ENCODE measurements at places on chromosomes 5 and 9. TPM values are rescaled to one million over a fixed set of nuclear protein-coding genes. Genes with fewer than 3 reads are reported as not detected.

GRCh38 chr5:151953833-151954232 lies 29.2 kb upstream of the GLRA1 start:
- no peak for DNase-seq

GRCh38 chr5:59835800-59836199 lies 57.7 kb downstream of the PDE4D start:
- no peak for DNase-seq

DNA sequence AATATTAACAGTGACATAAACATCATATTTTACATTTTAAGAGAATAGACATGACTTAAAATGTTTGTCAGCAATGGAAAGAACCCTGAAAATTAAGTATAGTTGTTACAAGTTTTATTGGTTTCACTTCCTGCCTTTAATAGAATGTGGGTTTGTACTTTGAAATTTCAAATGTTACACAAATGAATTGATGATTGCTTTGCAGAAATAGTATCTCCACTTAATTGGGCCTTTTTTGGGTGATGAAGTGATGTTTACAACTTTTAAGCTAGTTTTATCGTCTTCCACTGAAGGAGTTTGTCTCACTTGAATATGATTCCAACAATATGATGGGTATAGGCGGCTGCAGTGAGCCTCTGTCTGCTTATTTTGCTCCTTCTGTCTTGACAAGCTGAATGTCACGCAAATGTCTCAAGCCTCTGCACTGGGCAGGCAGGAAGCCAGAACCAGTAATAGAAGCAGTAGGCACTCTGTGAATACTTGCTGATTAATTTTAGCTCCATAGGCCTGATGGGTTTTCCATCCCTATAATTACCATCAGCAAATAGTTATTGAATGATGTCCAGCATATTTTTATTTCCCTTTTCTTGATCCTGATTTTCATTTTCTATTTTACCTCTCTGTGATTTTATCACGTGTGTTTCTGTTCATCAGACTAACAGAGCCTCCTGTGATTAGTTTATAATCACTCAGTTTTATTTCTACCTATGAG lies 10.6 kb upstream of the NR3C1 start:
- peak; percentile 61 for DNase-seq

DNA sequence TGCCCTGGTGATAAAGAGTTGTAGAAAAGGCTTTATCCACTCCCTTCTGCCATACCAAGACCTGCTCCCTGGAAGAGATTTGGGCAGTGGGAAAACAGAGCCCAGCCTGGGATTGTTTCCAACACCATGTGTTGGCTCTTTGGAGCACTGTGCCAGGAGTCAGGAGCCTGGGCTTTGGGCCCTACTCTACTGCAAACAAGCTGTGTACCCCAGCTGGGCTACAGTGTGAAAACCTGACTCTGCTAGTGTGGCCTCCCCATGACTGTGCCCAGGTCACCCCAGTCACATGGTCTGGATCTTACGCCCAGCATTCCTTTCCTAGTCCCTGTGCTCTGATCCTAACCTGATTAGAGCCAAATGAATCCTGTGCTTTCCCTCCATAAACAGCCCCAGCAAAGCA lies 39.3 kb upstream of the SHB start:
- no peak for DNase-seq

DNA sequence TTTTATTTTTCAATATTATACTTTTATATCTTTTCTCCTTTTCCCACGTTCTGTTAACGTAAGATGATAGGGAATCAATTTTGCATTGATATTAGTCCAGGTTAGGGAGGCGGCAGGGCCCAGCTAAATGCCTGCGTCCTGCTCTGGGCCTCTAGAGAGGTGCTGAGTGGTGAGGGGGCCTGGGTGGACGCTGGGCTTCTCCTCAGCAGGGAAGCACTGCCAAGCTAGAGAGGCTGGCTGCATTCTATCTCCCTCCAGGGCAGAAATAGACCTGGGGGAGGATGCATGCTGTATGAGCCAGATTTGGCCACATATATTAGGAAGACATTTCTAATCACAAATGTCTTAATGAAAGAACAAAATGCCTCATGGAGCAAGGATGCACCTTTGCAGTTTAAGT lies 43.6 kb upstream of the NKX2-5 start:
- DNase-seq = no peak

DNA sequence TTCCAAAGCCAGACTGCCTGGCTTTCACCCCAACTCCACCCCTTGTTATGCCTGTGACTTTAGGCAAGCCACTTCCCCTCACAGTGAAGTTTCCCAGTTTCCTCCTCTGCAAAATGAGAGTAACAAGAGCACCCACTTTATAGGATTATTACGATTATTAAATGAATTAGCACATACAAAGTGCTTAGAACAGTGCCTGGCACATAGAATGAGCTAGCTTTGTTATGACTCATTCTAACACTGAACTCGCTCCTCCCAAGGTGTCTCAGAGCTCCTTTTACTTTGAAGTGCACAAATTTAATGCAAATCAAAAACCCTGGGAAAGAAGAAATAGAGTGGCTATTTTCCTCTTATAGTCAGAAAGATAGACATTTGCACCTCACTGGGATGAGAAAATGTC lies 34.3 kb downstream of the DNAH5 start:
- DNase-seq = no peak

DNA sequence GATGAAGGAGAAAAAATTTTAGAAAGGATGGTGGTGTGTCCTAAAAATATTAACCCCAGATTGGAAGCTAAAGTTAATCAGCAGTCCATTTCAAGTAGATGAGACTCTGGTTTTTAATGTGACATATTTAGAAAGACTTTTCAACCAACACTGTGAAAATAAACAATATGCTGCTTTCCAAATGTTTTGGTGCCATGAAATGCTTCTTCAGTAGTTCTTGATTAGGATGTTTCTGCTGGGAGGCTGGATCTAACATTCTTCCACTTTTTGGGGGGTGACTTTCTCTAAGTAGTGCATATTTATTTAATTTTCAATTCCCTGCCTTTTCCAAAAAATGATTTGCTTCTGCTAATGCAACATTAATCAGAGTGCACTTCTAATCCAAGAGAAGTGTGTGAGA lies 593.3 kb upstream of the DMAC1 start:
- DNase-seq = no peak

DNA sequence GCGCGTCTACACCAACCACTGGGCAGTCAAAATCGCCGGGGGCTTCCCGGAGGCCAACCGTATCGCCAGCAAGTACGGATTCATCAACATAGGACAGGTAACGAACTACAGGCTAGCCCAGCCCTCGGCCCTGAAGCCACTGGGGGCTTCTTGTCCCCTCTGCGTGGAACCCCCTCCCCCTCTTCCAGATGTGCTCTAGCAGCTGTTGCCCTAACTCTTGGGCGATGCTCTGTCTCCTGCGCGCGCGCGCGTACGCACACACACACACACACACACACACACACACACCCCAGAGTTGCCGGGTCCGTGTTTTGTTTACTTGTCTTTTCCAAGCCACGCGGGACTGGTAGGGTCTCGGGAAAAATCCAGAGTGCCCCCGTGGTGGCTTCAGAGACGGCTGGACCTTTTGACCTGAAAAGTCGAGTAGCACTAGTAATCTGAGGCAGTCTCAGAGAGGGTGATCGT lies 836 bp downstream of the PCSK5 start:
- no peak for DNase-seq

- DNase-seq = no peak
Observed at GRCh38 chr9:133115604-133116345, 5.3 kb downstream of the RALGDS start.

DNA sequence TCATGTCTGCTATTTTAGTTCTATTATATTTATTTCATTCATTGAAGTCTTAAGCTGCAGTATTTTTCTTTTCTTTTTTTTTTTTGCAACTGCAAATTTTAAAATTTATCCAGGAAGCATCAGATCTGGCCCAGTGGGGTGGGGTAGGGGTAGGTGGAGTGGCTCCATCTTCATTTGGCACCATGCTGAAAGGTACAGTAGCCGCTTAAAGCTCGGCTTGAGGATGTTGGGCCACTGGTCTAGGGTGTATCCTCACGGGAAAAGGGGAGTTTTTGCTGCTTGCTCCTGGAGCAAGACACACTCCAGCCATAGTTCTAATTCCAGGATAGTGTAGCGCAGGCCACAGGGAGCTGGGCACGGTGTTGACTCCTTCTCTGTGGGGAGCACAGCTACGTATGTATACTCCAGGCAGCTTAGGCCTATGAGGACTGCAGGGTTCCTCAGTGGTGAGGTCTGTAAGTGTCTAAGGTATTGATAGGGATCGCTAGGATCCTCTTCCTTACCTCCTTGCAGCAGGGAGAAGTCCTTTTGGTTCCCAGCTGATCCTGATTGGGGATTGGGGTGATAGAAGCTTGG lies 22.7 kb downstream of the RCL1 start:
- no peak for DNase-seq

- DNase-seq = no peak
Observed at GRCh38 chr9:86481466-86481865, 127.3 kb upstream of the TUT7 start.

GRCh38 chr9:85347541-85347940 lies 394.2 kb downstream of the AGTPBP1 start:
- DNase-seq = no peak

- no peak for DNase-seq
Observed at GRCh38 chr9:124761710-124762109, 9.4 kb downstream of the NR6A1 start.

- peak; percentile 57 for DNase-seq
Observed at GRCh38 chr5:78896132-78896531, 89.0 kb downstream of the ARSB start.

GRCh38 chr9:99015448-99015847 lies 71.7 kb downstream of the COL15A1 start:
- DNase-seq = no peak

GRCh38 chr5:852431-853401 lies 1.9 kb upstream of the ZDHHC11 start:
- DNase-seq = no peak

DNA sequence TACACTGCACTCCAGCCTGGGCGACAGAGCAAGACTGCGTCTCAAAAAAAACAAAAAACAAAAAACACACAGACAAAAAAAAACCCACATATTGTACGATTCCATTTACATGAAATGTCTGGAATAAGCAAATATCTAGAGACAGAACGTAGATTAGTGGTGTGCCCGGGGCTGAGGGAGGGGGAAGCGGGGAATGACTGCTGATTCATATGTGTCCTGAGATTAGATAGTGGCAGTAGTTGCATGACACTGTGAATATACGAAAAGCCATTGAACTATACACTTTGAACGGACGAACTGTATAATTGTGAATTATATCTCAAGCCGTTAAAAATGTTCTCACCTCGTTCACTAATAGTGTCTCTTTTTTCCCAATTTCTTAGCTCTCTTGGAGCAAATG lies 23.9 kb downstream of the FGF1 start:
- DNase-seq = no peak

GRCh38 chr5:59799668-59800346 lies 93.7 kb downstream of the PDE4D start:
- DNase-seq = peak; percentile 57

- DNase-seq = peak; percentile 9
Observed at GRCh38 chr5:4027088-4027734, 431.6 kb downstream of the IRX1 start.

- no peak for DNase-seq
Observed at GRCh38 chr9:132030626-132031325, 48.9 kb downstream of the MED27 start.

DNA sequence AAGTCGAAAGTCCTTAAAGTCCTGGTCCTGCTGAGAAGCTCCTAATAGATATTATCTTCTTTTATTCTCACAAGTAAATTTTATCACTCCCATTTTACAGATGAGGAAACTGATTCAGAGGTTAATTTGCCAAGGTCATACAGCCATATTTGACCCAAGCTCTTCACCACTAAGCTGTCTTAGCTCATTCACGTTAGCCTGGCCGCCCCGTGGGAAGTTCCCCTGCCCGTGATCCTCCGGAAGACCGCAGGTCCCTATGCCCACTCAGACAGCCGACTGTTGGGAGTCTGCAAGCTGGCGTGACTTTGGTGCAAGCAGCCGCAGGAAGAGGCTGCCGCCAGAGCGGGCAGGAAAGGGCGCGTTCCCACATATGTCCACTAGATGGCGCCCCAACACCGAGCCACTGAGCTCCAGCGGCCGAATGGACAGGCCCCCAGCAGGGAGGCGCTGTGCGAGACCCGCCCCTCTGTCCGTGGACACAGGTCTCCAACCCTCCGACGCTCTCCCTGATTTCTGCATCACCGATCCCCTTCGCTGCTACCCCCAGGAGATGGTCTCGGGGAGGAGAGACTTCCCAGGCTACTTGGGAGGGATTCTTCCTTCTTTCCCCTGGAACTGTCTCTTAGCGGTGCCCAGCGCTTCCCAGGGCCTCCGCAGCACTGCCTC lies 10.0 kb upstream of the ARAP3 start:
- DNase-seq = peak; percentile 68

GRCh38 chr5:51881901-51882300 lies 498.7 kb downstream of the ISL1 start:
- no peak for DNase-seq

GRCh38 chr5:170154297-170154696 lies 48.6 kb downstream of the FOXI1 start:
- DNase-seq = no peak

GRCh38 chr5:167716126-167716775 lies 575.2 kb upstream of the WWC1 start:
- no peak for DNase-seq

DNA sequence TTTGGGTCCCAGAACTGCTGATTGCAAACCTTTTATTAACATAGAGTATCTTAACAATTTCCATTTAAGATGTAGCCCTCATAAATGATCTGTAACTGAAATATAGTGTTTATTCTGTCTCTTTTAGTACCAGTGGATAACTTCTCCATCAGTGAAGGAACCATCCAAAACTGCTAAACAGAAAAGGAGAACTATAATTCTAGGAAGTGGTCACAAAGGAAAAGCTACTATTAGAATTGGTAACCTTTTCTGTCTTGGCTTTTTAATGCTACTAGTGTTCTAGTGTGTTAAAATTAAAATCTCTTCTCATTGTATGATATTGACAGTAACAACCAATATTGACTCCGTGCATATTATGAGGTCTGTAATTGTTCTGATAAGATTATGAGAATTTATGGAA lies 12.8 kb downstream of the CEP78 start:
- no peak for DNase-seq

GRCh38 chr5:14486996-14487896 lies 94.3 kb upstream of the OTULINL start:
- no peak for DNase-seq

GRCh38 chr5:171715551-171715950 lies 70.1 kb upstream of the SMIM23 start:
- no peak for DNase-seq

GRCh38 chr9:16726029-16726428 lies 144.4 kb downstream of the BNC2 start:
- DNase-seq = peak; percentile 62

- DNase-seq = peak; percentile 85
Observed at GRCh38 chr5:180071531-180072255, at the start of gene RNF130. Gene RNF130 (minus strand): TSS chr5:180071759. CDS start chr5:180071702, 57 bp downstream.

GRCh38 chr5:83400241-83400640 lies 71.3 kb upstream of the VCAN start:
- DNase-seq = no peak

- DNase-seq = no peak
Observed at GRCh38 chr9:10032166-10032565, 580.6 kb downstream of the PTPRD start.

ELOVL7 gene
- total RNA-seq = not detected

SHISAL2B gene
- not detected for total RNA-seq

STPG3 gene
- not detected for total RNA-seq

PCDHGB3 gene
- 1.1 TPM for total RNA-seq

ABCA1 gene
- total RNA-seq = 20.8 TPM

VCP gene
- 306 TPM for total RNA-seq

IFNB1 gene
- not detected for total RNA-seq

PHF24 gene
- not detected for total RNA-seq

PCDHB14 gene
- total RNA-seq = 0.88 TPM

UNC13B gene
- total RNA-seq = 9.6 TPM

Data from RPMI7951 (cell line).